Left ventricle myocardium superior (tissue), 1 donor: ENCODE measurements at places on chromosomes 7 and 10. TPM values are rescaled to one million over a fixed set of nuclear protein-coding genes. Genes with fewer than 3 reads are reported as not detected.

ITIH5 gene
- total RNA-seq = 8.5 TPM

CDC14C gene
- not detected for total RNA-seq

ZNF680 gene
- 21.8 TPM for total RNA-seq

- no peak for DNase-seq
These were observed 190.1 kb downstream of the SUGCT start for GRCh38 chr7:40324914-40325313.

- DNase-seq = no peak
These were observed 230.5 kb downstream of the ARHGAP21 start for GRCh38 chr10:24493165-24493564.

DNA sequence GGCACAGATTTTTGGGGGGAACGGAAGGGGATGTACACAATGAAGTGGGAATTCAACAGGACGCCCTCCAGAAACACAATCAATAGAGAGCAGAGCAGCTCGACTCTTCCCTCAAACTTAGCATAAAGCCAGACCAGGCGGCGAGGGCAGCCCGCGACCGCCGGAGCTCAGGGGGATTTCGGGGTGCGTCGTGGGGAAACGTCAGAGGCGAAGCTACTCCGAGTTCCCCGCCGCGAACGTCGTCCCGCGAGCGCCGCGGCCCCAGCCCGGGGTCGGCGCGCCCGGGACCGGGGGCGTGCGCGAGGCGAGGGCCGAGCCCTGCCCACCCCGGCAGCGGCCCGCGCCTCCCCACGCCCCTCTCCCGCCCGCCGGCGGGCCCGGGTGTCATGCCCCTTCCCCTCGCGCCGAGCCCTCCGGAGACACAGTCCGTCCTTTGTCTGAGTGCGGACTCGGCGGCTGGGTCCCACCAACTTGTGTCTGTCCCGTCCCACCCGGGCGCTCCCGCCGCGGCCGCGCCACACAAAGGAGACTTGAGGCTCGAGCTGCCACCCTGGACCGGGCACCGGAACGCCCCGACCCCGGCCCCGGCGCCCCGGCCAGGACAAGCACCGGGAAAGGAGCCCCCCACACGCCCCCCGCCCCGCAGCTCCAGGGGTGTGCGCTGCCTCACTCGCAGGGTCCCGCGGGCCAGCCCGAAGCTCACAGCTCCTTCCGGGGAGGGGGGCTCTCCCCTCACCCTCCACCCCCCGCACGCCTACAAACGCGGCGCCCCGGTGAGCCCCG lies 634 bp downstream of the EZH2 start:
- DNase-seq = peak; percentile 63

DNA sequence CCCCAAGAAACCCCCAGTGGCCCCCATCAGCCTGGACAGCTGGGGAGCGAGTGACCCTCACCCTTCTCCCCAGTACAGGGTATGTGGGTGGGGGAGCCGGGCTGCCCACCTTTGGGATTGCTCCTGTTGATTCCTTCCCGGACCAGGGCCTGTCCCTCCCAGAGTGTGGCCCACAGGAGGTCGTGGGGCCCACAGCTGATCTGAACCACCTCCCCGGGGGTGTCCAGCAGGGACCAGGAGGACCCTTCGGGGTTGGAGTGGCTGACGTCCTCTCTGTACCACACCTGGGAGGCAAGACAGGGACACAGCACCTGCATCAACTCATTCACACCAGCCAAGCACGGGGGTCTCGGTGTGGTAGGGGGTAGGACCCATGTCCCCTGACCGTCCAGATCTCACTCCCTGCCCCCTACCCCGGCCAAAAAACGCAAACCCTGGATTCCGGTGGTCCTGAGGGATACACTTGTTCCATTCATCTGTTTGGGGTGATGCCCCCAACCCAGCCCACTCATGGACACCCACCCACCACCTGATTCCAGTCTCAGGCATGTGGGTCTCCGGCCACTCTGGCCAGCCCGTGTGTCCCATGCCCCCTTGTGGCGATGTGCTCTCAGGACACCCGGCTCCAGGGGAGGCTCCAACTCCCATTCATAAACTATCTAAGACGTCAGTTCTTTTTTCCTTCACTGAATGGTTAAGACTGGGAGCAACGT lies 10.9 kb downstream of the TECPR1 start:
- peak; percentile 61 for DNase-seq

- no peak for DNase-seq
These were observed 43.1 kb downstream of the MBL2 start for GRCh38 chr10:52729271-52730104.

NKX2-3 gene
- not detected for total RNA-seq

GRCh38 chr10:69878038-69878437 lies 76.3 kb downstream of the COL13A1 start:
- DNase-seq = peak; percentile 64

- no peak for DNase-seq
These were observed 362.3 kb downstream of the GRID1 start for GRCh38 chr10:86004337-86004736.

DNA sequence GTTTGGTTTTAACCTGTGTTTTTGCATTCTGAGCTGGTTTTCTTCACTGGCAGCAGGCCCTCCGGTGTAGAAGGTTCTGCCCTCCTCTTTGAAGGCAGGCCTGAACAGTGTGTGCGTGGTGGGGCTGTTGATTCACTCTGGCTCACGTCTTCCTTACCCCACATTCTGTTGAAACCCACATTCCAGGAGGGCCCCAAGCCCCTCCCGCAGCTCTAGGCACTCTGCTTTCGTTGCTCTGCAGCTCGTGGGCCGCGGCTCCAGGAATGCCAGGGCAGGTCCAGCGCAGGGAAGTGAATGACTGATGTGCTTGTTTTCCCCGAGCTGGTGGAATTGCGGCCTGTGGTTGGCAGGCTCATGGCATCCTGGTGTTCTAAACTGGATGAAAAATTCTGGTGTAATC lies 49.0 kb downstream of the HTRA1 start:
- no peak for DNase-seq

COL13A1 gene
- 1.0 TPM for total RNA-seq

GRCh38 chr10:68096913-68097516 lies 12.3 kb upstream of the MYPN start:
- no peak for DNase-seq

DNA sequence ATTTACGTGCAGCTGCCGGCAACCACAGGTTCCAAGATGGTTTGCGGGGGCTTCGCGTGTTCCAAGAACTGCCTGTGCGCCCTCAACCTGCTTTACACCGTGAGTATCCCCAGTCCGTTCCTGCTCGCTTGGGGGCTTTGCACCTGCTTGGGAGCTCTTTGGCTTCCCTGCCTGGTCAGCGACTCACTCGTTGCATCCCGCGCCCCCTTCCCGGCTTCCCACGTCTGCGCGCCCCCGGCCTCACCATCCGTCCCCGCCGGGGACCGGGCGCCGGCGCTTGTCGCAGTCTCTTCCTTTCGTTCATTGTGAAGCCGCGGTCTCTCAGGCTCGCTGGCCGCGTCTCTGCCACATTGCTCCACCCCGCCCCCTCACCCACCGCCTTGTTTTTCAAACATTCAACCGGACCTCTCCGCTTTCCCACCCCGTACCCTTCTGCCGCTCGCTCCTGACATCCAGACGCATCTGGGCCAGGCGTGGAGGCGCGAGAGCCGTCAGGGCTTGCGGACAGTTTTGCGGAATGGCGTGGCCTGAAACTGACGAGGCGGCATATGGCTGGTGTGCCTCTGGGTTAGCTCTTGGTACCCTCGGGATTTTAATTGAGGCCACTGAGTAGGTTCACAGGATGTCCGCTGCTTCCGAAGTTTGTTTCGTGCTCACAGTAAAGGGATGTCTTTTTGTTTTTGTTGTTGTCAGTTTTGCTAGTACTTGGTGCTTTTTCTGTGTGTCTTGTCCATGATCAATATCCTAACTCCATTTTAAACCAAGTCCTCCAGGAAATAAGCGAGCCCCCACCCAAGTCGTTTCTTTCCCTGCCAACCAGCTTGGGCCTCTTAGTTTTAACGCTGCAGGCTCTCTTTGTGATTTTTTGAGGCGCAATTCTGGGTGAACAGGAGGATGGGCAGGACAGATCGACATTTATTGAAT lies 639 bp downstream of the TSPAN13 start:
- peak; percentile 52 for DNase-seq

CAV2 gene
- total RNA-seq = 204 TPM

MAD1L1 gene
- 19.1 TPM for total RNA-seq

GRCh38 chr10:124319926-124320391 lies 98.8 kb downstream of the OAT start:
- no peak for DNase-seq

DNA sequence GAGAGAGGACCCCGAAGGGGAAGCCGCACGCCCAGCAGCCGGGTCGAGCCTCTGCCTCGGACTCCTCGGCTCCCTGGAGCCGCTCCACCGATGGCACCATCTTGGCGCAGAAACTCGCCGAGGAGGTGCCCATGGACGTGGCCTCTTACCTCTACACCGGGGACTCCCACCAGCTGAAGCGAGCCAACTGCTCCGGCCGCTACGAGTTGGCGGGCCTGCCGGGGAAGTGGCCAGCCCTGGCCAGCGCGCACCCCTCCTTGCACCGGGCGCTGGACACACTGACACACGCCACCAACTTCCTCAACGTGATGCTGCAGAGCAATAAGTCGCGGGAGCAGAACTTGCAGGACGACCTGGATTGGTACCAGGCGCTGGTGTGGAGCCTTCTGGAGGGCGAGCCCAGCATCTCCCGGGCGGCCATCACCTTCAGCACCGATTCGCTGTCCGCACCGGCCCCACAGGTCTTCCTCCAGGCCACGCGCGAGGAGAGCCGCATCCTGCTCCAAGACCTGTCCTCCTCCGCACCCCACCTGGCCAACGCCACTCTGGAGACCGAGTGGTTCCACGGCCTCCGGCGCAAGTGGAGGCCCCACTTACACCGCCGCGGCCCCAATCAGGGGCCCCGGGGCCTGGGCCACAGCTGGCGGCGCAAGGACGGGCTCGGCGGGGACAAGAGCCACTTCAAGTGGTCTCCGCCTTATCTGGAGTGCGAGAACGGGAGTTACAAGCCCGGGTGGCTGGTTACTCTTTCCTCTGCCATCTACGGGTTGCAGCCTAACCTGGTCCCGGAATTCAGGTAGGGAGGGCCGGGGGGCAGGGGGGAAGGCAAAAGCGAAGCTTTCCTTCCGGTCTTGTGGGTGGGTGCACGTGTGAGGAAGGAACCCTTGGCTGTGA lies 973 bp downstream of the GPR158 start:
- peak; percentile 32 for DNase-seq

GRCh38 chr7:24840563-24840962 lies 83.3 kb upstream of the GSDME start:
- DNase-seq = no peak

GRCh38 chr10:8159341-8160165 lies 105.1 kb downstream of the GATA3 start:
- no peak for DNase-seq
